ENCODE measurements at places on chromosomes 13 and 19. TPM values are rescaled to one million over a fixed set of nuclear protein-coding genes. Genes with fewer than 3 reads are reported as not detected.

ARL11 gene
- not detected for total RNA-seq

KLF1 gene
- not detected for total RNA-seq

ZNF563 gene
- total RNA-seq: 8.4 TPM

UHRF1 gene
- total RNA-seq: 17.9 TPM

SLC6A16 gene
- total RNA-seq: not detected

CD37 gene
- total RNA-seq: not detected

CEACAM5 gene
- not detected for total RNA-seq

ERFL gene
- 0.11 TPM for total RNA-seq

NR2C2AP gene
- total RNA-seq: 5.9 TPM

PTH2 gene
- not detected for total RNA-seq

S1PR4 gene
- not detected for total RNA-seq

DLL3 gene
- total RNA-seq: 0.13 TPM

SIAH3 gene
- total RNA-seq: not detected

RAB3A gene
- total RNA-seq: 1.2 TPM

ADAMTSL5 gene
- 4.2 TPM for total RNA-seq

KLK14 gene
- total RNA-seq: not detected

PLK5 gene
- total RNA-seq: not detected

ZIC2 gene
- not detected for total RNA-seq

LDLR gene
- total RNA-seq: 90.7 TPM

C1QTNF9B gene
- not detected for total RNA-seq

CALR3 gene
- total RNA-seq: not detected

ZNF540 gene
- 1.2 TPM for total RNA-seq

C19orf18 gene
- total RNA-seq: not detected

NKG7 gene
- total RNA-seq: not detected

ZIK1 gene
- 7.5 TPM for total RNA-seq

HSPH1 gene
- total RNA-seq: 46.3 TPM

NLRP5 gene
- not detected for total RNA-seq

MUC16 gene
- not detected for total RNA-seq

HCST gene
- 1.4 TPM for total RNA-seq

GFY gene
- not detected for total RNA-seq

SMIM24 gene
- not detected for total RNA-seq

FSD1 gene
- 1.4 TPM for total RNA-seq

LILRB4 gene
- total RNA-seq: not detected

B3GNT3 gene
- total RNA-seq: not detected

LGALS7B gene
- total RNA-seq: not detected

SMIM44 gene
- not detected for total RNA-seq

KCTD15 gene
- 19.8 TPM for total RNA-seq

TPTE2 gene
- not detected for total RNA-seq

CCDC106 gene
- total RNA-seq: 7.4 TPM

CEACAM7 gene
- total RNA-seq: not detected
